Pancreas (tissue), 10 donors: ENCODE measurements at places on chromosomes 16 and 17. TPM values are rescaled to one million over a fixed set of nuclear protein-coding genes. Genes with fewer than 3 reads are reported as not detected.

- no peak for DNase-seq
Observed at GRCh38 chr17:17541640-17542001, 45.4 kb upstream of the RASD1 start.

The DHX58 gene
- 20.9 TPM for polyA plus RNA-seq

The PRSS22 gene
- polyA plus RNA-seq = 59.5 TPM

DNA sequence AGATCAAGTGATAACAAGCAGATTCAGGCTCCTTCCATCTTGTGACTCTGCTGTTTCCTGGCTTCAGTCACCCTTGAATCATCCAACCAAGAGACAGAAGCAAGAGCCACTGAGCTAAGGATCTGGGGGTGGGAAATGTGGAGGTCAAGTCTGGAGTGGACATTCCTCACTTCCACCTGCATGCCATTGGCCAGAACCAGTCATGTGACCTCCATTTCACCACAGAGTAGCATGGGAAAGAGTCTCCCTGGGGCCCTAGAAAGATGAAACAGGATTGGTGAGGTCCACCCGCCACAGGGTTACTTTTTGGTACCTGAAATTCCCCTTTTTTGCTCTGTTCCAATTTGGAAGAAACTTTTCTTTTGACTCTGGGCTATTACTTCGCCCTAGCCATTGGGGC lies 1006.0 kb upstream of the EEF2KMT start:
- DNase-seq = no peak

GRCh38 chr17:49931416-49932137 lies 37.4 kb upstream of the DLX4 start:
- DNase-seq = no peak

GRCh38 chr17:1384905-1385435 lies 15.1 kb downstream of the YWHAE start:
- DNase-seq = no peak

DNA sequence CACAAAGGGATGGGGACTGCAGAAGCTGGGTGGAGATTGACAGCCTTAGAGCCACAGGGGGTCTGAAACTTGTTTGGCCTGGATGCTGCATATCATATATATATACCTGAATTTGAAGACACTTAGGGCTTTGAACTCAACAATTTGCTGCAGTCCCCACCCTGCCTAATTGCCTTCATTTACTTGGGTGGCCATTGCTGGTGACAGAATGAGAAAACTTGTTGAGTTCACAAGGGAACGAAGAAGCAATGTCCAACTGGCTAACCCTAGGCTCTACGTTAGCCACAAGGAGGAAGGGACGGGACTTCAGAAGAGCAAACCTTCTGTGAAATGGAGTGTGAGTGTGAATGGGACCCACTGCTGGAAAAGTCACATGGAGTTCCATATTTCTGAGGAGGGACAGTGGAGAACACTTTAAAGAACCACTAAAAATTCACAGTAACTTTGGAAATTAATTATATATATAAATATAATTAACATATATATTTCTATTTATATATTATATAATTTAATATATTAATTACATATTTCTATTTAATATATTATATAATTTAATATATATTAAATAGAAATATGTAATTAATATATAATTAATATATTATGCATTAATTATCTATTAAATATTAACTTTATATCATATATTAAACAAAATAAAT lies 215.3 kb upstream of the SOX9 start:
- no peak for DNase-seq

The AOC3 gene
- polyA plus RNA-seq = 6.2 TPM

- no peak for DNase-seq
Observed at GRCh38 chr16:89349947-89350633, 132.6 kb downstream of the ZNF778 start.

DNA sequence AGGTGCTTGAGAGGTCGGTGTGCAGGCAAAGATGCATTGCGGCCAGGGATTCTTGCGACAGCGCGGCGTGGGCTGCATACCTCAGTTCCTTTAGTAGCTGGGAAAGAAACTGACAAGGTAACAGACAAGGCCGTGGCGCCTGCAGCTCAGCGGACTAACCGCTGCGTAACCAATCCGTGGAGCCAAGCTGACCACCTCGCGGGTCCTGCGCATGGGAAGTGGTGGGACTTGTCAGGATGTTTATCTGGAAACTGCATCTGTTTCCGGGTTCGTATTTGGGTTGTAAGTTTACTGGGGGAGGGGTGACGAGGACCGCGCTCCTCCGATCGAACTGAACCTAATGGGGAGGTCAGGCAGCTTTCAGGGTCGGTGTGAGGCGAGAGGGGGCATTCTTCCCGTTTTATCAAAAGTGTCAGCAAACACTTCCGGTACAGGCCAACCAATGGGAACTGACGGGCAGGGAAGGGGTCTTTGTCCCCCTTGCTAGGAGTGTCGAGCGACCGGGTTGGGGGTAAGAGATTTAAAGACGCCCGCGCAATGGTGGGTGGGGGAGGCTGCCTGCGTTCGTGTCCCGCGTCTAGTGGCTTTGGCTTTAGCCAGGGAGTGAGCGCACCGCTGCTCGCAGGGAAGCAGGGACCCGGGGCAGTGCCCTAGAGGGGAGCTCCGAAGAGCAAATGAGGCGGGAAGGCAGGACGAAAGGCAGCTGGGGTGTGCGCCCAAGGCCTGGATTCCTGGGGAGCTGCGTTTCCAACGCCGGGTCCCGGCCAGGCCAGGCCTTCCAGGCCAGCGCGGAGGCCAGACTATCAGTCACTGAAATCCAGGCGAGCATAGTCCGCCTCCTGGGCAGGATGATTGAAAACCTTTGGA lies 7.0 kb downstream of the IRX6 start:
- no peak for DNase-seq

The KRTAP2-2 gene
- not detected for polyA plus RNA-seq
